ENCODE measurements at places on chromosomes 11 and 22.
A peak's percentile ranks its signal among the peaks of the same experiment; 100 is the strongest.

DNA sequence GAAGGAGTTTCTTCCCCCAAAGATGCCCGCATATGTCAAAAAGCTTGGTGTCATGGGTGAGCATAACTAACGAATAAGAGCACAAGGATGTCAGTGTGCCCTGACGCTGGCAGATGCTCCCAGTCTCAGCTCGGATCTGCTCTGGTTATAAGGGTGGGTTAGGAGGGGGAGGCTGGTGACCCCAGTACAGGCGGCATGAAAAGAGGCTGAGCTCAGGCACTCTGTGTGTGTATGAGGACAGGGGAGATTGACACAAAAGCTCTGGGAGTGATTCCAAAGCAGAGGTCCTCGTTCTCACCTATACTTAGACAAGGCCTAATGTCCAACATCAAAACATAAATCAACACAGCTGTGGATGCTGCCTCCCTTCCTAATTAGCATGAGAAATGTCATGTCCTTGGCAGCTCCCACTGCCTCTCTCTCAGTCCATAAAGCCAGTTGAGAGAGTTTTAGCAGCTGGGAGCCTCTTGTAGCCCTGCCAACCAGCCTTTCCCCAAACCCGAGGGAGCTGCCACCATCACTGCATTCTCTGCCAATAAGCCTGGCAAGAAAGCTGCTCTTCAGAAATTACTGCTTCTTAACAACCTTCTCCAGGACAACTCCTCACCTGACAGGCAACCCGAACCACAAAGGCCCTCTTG lies 59.8 kb downstream of the SC5D start:
- no peak for DNase-seq

GRCh38 chr22:28903080-28903479 lies 19.7 kb downstream of the ZNRF3 start:
- DNase-seq = no peak

- no peak for DNase-seq
Observed at GRCh38 chr11:61632096-61632495, 48.1 kb upstream of the DAGLA start.

DNA sequence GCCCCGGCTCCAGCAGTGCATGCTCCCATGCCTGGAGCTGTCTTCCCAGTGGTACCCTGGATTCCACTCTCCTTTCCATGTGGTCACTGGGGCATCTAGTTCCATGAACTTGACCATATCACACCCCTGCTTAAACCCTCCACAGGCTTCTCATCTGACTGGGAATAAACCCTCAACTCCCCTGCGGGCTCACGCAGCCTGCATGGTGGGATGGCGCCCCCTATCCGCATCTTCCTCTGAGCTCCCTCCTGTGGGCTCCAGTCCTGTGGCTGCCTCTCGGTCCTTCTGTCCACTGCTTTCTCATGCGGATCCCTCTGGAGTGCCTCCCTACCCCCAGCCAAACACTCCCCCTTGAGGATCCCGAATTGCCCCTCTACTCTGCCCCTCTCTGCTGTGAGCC lies 41.4 kb upstream of the TTLL12 start:
- DNase-seq = no peak

GRCh38 chr11:116596346-116597260 lies 176.2 kb downstream of the BUD13 start:
- DNase-seq = no peak

- DNase-seq = no peak
Observed at GRCh38 chr11:11607772-11608171, 14.0 kb downstream of the GALNT18 start.

DNA sequence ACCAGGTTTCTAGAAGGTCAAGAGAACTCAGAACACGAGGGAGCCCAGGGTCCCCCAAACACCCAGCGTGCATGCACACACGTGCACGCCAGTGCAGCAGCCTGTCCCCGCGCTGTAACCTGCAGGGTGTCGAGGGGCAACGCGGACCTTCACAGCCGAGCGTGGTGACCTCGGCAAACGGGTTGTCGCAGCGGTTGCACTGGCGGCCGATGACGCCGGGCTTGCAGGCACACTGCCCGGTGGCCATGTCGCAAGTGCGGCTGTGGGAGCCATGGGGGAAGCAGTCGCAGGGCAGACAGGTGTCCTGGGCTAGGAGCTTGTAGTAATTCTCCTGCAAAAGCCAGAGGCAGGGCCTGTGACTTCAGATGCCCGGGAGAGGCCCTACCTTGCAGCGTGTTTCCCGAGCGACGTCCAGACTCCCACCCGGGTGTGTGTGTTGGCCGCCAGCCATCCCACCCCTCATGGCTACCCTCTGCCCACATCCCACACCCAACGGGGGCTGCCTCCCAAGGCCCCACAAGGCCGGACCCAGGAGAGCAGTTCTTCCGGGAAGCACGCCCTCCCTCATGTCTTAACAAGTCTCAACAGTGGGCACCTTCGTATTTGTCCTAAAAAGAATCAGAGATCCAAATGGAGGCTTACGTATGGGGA lies 56.1 kb downstream of the TRMU start:
- DNase-seq = no peak

- no peak for DNase-seq
Observed at GRCh38 chr22:45450921-45451651, 37.6 kb downstream of the RIBC2 start.

- DNase-seq = no peak
Observed at GRCh38 chr11:124277804-124278203, 21.6 kb downstream of the OR8G5 start.

DNA sequence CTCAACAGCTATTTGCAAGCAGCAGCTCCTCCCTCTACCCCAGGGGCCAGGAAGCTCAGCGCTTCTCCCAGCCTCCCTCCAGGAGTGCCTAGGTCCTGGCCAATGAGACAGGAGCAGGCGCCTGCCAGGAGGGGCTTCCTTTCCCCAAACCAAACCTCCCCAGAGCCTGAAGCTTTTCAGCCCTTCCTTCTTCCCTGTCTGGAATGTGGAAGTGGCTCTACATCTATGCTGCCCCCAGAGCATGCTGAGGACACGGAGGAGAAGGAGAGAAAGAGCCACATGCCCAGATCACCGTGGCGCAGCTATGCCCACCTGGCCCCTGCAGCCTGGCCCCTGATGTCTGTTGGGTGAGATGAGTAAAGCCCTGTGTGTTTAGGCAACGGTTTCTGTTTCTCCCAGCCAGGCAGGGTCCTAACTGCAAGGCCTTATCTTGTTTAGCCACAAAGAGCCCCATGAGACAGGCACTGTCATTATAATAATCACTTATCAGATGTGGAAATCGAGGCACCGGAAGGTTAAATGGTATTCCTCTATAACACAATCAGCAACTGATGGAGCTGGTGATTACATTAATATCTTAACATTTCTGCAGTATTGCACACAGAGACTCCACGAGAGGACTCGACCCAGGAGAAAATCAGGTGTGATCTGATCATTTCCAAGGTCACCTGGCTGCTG lies 315.8 kb downstream of the CTTN start:
- DNase-seq = no peak

GRCh38 chr11:79471071-79471844 lies 30.4 kb upstream of the TENM4 start:
- no peak for DNase-seq

DNA sequence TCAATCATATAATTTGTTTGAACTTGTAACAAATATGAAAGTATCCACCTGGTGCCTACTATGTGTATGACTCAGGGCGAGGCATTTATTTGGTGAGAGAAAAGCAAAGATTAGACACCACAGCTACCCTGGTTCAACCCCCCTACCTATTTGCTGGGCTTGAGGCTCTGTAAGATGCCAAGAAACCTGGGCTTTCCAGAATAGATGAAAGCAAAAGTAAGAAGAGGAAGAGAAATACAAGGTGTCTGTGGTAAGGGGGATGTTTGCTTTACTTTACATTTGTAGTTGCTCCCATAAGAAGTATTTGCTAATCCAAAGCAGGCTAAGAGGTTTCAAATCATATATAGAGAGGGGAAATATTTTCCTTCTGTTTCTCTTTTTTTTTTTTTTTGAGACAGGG lies 61.7 kb downstream of the DDI1 start:
- DNase-seq = no peak

DNA sequence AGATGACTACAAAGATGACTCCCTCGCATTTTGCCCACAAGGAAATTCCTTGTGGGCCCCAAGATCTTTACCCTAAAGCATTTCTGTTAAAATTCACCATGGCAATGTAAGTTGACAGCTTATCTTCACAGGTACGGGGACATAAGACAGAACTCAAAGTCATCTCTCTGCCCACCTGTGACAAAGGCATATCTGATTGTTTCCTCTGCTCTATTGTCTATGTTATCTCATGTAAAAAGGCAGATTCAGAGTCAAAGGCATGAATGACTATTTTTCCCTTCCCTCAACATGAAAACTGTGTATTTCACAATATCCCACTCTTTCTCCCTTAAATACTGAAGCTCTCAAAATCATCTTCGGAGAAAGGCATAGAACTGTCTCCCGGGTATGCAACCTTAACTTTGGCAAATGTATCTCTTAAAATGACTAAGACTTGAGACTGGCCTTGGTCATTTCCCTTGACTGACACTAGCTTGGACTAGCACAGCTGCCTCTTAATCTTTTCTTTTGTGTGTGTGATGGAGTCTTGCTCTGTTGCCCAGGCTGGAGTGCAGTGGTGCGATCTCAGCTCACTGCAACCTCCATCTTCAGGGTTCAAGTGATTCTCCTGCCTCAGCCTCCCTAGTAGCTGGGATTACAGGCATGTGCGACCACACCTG lies 103.2 kb downstream of the MICAL3 start:
- DNase-seq = no peak

GRCh38 chr11:94781837-94782236 lies 13.7 kb downstream of the AMOTL1 start:
- DNase-seq = no peak

DNA sequence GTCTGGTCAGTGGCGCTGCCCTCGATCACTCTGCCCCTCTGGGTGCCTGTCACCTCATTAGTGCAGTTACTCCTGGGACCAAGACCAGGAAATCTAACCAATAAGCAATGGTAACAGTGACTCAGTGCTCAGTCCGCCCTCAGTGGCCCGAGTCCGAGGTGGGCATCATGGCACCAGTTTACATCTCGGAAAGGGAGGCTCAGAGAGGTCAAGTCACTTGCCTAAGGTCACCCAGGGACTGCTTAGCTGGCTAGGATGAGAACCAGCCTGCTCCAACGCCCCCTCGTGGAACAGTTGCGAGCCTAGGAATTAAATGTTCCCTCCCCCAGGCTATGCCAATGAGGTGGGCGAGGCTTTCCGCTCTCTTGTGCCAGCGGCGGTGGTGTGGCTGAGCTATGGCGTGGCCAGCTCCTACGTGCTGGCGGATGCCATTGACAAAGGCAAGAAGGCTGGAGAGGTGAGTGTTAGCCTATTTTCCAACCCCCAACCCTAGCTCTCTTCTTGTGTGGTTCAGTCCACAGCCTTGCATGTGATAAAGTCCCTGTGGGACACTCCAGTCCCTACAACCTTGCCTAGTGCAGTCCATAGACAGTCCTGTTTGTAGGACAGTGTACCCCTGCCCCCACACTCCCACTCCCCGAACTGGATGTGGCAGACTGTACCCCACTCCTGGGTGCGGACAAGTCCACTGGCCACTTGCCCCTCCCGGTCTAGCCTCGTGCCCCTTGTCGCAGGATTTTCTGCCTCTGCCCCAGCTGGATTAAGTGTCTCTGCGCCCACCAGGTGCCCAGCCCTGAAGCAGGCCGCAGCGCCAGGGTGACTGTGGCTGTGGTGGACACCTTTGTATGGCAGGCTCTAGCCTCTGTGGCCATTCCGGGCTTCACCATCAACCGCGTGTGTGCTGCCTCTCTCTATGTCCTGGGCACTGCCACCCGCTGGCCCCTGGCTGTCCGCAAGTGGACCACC lies 1.1 kb downstream of the MTFP1 start:
- peak; percentile 75 for DNase-seq

GRCh38 chr22:38706901-38707195 lies 1.1 kb downstream of the GTPBP1 start:
- DNase-seq = no peak

GRCh38 chr11:73237471-73238290 lies 19.6 kb downstream of the P2RY2 start:
- DNase-seq = no peak

DNA sequence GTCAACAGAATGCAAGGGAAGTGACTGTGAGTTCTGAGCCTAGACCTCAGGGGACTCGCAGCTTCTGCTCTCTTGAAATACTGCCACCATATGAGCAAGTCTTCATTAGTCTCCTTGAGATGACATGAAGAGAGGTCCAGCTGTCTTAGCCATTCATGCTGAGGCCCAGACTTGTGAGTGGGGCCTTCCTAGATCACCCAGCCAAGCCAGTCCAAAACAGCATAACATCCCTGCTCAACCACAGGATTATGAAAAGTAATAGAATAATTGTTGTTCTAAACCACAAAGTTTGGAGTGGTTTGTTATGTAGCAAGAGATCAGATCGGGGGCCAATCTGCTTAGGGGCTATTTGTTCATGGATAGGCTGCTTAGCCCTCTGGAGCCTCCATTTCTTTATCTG lies 54.9 kb upstream of the HTATIP2 start:
- no peak for DNase-seq

GRCh38 chr11:3824714-3825472 lies 15.9 kb downstream of the RHOG start:
- peak; percentile 62 for DNase-seq

- DNase-seq = peak; percentile 31
Observed at GRCh38 chr22:37283393-37283937, 1.2 kb downstream of the CYTH4 start.

DNA sequence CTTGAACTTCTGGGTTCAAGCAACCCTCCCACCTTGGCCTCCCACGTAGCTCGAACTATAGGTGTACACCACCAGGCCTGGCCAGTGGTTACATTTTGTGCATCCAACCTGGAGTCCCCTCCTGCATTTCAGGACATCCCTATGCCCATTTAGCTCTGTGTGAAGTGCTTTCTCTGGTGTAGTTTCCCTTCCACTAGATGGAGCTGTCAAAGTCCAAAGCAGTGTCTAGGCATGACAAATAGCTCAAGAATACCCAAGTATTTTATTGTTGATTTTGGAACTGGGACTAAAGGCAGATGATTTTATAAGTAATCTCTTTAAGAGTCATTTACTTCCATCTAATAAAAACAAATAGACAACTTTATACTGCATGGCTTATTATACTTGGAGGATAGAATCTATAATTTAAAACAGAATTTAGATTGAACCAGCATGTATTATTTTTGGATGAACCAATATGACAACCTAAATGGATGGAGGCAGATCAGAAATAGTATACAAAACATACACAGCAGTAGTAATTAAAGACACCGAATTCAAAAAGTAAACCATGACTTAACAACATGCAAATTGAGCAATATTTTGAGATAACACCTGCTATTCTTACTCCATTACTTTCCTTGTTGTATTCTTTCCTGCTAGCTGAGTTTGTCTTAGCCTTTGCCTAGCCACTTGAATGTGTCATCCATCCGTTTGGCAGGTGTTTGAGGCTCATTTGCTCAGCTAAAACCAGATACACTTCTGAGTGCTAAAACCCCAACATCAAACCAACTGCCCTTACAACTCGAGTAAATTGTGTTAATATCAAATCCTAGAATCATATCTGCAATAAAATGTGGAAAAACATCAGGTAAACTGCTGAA lies 37.7 kb downstream of the EIF4ENIF1 start:
- no peak for DNase-seq

GRCh38 chr11:69799097-69799496 lies 20.1 kb downstream of the FGF3 start:
- DNase-seq = no peak

- no peak for DNase-seq
Observed at GRCh38 chr11:28697920-28698827, 590.0 kb downstream of the METTL15 start.

All from stimulated activated CD8-positive, alpha-beta memory T cell treated with anti-CD3 and anti-CD28 coated beads, Interleukin-7, amount 100 ng/mL, for 1 hour (primary cell).